ENCODE measurements at places on chromosomes 16 and 17.

GRCh38 chr17:2718150-2718938 is 6.8 kb upstream of the CLUH start:
- no peak for DNase-seq

DNA sequence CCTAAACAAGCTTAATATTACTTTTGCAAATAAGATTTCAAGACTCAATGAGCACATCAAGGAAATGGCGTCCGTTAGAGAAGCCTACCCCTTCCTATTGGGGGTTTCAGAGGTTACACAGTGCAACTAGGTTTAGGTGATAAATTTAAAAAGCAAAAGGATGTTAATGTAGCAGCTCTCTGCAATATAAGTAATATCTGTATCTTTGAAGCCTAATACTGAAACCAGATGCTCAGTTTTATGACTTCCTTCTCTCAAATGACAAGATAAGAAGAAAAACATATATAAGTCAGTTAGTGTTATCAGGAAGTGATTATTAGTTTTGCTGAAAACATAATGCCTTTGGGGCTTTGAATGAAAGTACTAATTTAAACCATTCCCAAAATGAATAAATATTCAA is 54.3 kb upstream of the MED13 start:
- no peak for DNase-seq

DNA sequence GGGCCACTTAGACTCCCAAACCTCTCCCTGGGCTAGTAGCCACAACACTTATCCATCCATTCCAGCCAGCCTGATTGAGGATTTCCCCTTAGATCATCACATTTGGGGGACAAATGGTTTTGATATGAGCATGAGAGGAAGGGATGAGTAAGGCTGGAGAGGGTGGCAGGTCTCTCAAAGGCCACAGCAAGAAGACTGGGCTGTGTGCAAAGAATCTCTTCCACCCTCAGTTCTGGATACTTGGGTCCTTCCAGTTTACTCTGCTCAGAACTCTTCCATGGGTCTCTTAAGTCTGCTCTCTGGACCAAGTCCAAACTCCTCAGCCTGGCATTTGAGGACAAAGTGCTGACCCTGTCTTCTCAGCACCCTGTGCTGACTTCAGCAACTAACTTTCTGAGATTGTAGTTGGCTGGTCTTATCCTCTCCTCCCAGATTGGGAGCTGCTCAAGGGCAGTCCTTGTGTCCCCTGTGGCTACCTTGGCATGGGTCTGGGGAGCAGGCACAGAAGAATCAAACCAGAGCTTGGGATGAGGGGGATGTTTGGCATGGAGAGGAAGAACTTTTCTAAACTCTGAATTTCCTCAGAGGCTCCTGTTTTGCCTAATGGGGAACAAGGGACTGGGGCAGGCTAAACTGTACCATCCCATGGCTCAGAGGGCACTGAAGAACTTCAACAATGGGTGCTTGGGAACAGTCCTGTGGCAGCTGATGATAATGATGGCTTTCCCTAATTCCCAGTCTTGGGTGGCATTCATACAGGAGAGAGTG is 3.1 kb upstream of the NFATC3 start:
- DNase-seq: no peak

DNA sequence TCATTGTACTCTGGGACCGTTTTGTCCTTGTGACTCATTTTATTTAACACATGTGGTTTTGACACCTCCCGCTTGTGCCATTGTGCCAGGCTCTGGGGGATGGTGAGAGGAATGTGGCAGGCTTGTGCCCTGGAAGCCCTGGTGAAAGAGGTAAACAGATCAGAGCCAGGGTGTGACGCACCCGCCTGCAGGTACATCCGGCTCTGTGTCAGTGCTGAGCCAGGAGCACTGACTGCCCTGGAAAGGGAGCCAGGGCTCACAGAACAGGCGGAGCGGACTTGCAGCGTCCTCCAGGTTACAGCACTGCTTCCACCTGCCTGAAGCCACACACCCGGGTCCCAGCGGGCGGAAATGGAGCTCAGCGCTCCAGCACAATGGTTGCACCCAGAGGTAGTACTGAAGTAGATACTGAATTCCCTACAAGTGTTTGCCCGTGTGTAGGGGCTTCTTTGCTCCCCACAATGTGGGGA is 30.6 kb downstream of the CDRT15 start:
- DNase-seq: peak; percentile 74

DNA sequence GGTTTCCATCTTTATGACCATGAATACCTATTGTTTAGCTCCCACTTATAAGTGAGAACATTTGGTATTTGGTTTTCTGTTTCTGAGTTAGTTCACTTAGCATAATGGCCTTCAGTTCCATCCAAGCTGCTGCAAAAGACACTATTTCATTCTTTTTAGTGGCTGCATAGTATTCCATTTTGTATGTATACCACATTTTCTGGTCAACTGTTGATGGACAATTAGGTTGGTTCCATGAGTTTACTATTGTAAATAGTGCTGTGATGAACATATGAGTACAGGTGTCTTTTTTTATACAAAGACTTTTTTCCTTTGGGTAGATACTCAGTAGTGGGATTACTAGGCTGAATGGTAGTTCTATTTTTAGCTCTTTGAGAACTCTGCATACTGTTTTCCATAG is 87.8 kb upstream of the GOT2 start:
- no peak for DNase-seq

GRCh38 chr17:50062293-50063243 is 6.7 kb downstream of the ITGA3 start:
- peak; percentile 96 for DNase-seq

DNA sequence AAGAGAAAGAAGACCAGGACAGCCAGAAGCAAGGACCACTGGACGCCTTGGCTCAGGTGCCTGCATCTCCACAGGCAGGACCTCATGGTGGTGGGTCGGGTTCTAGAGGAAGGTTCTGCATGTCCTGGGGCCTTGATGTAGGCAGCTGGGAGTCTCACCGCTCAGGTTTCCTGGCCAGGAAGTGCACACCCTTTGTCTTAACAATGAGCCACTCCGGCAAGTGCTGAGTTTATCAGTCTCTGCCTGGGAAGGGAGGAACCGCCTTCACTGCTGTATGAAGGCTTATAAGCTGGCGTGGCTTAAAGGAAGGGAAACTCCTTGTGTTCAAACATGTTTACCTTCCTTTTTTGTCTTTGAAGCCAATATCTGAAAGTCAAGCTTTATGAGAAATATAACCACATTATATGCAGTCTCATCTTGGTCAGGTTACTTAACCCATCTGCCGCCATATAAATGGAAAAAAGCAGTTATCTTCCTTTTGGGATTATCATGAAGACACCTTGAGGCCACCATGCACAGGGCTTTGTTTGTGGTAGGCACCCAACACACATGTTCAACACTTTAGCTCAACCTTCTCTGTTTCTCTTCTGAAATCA is at the start of gene ST6GALNAC1:
ST6GALNAC1 (minus strand) TSS at position 205 of the 596 bp plus-strand sequence; CDS start at position 86, 119 bp downstream.
- DNase-seq: peak; percentile 80

DNA sequence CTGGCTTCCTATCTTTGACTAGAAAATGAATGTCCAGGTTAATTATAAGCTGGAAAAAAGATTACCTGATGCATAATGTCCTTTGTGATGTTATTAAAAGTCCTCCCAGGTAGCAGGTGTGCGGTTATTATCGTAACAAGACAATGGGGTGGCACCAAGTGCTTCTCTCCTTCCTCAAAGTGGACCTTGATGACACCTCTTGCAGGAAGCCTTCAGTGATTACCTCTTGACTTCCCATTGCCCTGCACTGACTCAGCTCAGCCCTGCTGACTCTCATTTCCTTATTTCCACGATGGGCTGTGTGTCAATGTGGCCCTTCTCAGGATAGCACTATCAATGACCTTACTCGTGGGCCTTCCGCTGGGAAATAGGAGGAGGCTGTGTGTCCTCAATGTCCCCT is 477.4 kb upstream of the CCL2 start:
- no peak for DNase-seq

DNA sequence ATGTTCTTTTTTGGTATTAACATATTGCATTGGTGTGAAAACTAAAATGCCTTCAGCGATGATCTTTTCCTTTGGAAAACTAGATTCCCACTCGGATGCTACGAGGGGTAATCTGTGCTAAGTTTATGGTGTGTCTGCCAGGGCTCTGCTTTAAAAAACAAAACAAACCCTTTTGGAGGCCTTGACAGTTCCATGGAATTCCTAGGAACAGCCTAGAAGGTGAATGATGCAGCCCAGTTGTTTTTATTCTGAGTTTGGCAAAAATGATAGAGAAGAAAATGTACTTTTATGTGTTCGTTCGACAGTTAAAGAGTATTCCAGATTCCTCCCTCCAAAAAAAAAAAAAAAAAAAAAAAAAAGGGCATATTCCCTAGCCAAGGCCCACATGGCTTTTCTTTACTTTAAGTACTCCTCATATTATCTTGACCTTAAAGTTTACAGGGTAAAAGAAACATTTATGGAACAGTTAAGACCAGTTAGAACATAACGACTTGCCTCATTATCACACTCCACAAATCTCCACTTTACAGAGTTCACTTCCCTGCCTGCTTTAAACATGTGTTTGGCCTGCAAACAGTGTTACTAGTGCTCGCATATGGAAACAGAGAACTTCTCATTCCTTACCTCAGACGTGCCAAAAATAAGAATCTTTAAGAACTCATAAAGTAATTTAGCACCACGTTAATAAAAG is 159.1 kb downstream of the WWOX start:
- DNase-seq: no peak

GRCh38 chr17:7022781-7023571 is at the start of gene BCL6B:
Gene BCL6B, plus strand, starts transcription at chr17:7023050. Its CDS starts 622 bp downstream, at chr17:7023672.
- DNase-seq: no peak

DNA sequence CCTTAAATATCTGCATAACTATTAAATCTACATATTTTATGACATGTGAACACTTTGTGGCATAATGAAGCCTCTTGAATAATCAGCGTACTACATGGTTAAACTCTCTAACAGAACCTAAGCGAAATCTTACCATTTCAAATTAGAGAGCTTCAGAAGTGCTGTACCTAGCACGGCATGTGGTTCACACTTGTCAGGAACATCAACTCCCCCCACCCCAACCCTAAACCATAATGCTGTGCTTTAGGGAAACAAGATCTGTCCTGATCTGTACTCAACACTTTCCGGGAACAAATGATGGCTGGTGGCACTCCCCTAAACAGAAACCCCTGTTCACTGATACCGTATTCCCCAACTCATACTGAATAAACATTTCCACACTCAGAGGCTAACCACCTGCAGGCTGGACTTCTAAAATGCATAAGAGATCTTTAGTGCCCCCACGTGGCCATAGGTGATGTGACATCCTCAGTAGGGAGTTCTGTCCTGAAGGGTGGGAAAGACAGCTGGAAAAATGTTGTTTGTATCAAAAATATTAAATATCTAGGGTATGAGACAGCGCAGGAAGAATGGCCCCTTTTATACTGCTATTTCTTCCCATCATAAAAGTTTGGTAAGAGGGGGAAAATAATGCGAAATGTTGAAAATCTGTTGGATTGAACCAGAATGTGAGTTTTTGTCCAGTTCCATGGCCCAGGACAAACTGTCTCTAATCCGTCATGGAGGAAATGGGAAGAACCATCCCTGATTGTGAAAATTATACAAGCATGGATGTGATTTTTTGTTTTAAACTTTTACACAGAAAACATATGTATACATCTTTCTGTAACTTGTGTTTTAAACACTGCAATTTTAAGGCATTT is 88.6 kb downstream of the USP31 start:
- DNase-seq: peak; percentile 39

DNA sequence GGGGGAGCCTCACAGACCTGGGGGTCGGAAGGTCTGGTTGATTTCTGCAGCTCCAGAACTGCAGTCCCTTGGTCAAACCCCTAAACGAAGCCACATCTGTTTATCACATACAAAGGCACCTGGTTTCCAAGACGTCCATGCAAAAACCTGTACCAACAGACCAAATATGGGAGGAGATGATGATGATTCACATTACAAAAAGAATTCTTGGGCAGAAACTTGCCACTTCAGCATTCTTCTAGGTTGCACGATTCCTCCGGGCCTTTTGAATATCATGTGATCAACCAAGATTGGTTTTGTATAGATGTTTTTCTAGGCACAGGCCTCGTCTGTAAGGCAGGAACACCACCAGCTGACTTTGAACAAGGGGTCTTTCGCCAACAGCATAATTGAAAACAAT is 466.3 kb downstream of the SOX9 start:
- DNase-seq: no peak

- no peak for DNase-seq
Measured at GRCh38 chr17:49624896-49625295, 49.2 kb downstream of the NXPH3 start.

DNA sequence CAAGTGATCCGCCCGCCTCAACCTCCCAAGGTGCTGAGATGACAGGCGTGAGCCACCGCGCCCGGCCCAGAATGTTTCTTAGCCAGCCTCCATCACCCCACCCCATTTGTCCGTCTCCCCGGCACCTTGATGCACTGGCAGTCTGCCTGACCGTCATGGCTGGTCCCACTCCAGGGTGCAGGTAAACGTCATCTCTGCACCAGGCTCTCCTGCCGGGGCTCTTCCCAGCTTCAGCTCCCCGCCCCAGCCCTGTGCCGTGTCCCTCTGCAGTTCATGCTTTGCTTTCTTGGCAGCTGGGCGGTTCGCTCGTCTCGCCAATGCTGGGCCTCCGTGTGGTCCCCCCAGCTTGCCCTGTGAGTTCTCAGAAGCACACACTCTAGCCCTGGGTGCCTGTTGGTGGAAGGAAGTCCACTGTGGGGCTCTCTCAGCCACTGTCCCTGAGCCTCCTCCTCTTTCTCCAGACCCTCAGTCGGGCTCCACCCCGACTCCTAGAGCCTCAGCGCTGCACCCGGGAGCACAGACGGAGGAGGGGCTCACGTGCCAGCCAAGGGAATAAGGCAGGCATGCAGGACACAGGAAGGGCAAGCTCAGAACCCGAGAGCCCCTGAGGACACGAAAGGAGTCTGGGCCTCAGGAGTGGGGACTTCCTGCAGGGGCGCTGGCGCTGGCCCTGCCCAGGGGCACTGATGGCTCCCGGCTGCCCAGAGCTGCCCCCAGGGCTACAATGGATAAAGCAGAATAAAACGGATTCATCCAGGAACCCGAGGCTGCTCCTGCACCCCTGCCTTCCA is 12.0 kb downstream of the HS3ST6 start:
- no peak for DNase-seq

DNA sequence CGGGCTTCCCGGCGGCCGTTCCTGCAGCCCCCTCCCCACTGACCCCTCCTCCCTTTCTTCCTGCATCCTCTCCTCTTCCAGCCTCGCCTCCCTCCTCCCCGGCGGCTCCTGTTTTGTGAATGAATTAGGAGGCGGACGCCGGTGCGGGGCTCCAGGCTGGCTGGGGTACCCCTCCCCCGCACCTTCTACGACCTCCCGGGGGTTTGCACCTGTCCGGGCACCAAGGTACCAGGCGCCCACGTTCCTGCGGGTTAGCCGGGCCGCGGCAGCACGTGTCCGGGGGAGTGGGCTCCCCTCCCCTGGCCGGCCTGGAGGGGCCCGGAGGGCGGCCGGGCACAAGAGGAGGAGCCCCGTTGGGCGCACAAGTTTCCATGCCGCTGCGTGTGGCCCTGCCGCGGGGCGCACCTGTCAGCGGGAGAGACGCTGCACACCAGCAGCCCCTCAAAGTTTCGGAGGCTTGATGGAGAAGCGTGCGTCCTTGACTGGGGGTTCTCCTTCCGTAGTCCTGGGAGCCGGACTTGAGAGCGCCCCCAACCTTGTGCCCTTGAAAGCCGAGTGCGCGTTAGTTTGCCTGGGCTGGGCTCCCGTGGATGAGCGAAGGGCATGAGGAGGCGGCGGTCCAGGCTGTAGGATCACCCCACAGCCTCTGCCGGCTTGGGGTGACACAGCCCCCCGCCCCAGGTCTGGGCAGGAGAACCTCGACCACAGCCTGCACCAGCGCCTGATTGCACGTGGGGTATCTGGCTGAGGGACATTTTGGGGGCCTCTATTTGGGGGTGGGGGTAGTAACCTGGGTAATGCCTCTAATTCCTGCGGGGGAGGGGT is 1.2 kb downstream of the HAS3 start:
- DNase-seq: peak; percentile 26

GRCh38 chr17:81399481-81400153 is 4.4 kb downstream of the BAHCC1 start:
- no peak for DNase-seq

All from left colon (tissue), 2 donors.